ENCODE measurements at places on chromosomes 7 and 10. TPM values are rescaled to one million over a fixed set of nuclear protein-coding genes. Genes with fewer than 3 reads are reported as not detected.

The APBB1IP gene
- total RNA-seq, result 53.3 TPM

The VWC2 gene
- not detected for total RNA-seq

The UTF1 gene
- total RNA-seq, result not detected

The ZNF212 gene
- 15.9 TPM for total RNA-seq

The LRWD1 gene
- total RNA-seq, result 14.4 TPM

The CYP3A4 gene
- not detected for total RNA-seq

The LIPF gene
- total RNA-seq, result not detected

The KCNIP2 gene
- 2.7 TPM for total RNA-seq

The PON1 gene
- not detected for total RNA-seq

The ADCYAP1R1 gene
- total RNA-seq, result not detected

Data from activated CD4-positive, alpha-beta T cell treated with anti-CD3 and anti-CD28 coated beads for 36 hours (primary cell).